ENCODE measurements at places on chromosomes 4 and X. TPM values are rescaled to one million over a fixed set of nuclear protein-coding genes. Genes with fewer than 3 reads are reported as not detected.

GRCh38 chr4:148173397-148174017 is 268.7 kb downstream of the NR3C2 start:
- no peak for DNase-seq

GRCh38 chr4:140243278-140243753 is 89.3 kb upstream of the MAML3 start:
- no peak for DNase-seq

DNA sequence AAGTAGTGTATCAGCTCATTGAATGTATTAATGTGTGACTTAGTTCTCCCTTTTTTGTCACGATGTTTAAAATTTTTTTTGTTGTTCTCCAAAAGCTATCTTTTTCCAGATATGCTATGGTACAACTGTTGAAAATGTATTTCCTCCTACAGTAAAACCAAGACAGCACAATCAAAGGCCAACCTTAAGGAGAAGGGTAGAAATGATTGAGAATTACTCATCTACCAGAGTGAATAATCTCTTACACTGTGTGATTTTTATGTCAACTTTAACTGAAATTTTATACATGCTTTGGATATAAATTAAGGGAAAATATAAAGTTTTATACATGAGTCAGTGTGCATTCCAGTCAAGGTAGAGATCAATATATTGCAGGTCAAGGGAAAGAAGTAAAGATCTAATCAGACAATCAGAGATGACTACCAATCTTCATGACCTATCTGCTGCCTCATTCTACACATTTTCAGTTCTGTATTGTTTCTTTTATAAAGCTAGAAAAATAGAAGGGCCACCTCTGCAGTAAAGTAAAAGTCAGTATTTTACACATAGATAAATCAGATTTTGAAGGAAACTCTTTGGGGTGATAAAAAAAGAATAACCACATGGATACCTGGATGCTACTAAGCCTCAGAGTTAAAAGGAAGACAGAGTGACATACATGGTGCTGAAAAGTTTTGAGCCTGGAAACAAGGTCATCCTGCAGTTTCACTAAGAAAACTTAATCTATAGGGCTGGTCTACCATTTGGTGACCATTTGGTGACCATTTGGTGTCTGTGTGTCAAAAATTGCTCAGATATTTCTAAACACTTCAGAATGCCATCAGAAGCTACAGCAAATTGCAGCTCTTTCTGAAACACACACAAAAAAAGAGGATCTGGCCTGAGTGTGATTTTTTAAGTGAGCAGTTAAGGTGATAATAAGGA is 1.6 kb downstream of the FAM13A start:
- DNase-seq, result no peak

- no peak for DNase-seq
Observed at GRCh38 chrX:71292669-71293365, 8.7 kb upstream of the ITGB1BP2 start.

- DNase-seq, result no peak
Observed at GRCh38 chr4:5973486-5974220, 44.6 kb downstream of the C4orf50 start.

DNA sequence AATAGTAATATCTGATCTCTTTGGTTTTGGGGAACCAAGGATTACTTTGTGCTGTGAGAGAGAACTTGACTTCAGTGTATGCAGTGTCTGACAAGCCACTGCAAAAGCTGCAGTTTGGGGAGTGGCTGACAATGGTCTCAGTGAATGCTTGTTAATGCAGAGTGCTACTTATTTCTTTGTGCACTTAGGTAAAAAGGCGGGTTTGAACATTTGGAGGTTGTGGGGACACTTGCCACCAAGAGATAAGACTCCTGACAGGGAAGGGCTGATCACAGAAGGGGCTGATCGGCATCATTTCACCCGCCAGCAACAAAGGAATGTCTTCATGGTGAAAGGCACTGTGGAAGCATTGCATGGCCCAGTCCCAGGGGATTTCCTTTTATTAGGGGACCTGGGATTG is 28.6 kb upstream of the USP46 start:
- no peak for DNase-seq

- DNase-seq, result no peak
Observed at GRCh38 chr4:22299678-22300077, 216.2 kb downstream of the ADGRA3 start.

DNA sequence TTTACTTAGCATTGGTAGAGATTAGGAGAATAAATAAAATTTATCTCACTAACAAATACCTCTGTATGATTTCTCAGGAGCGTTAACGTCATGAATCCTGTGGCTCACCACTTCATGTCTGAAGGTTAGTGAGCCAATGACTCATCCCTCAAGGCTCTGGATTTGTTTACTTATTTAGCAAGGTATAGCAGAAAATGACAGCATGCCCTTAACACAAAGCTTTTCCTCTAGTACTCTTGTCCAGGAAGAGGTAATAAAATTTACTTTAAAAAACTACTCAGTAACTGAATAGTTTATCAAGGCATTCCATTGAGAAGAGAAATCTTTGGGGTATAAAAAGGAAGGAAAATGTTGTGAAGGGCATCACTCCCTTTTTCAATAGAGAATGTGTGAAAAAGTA is 823.8 kb downstream of the CCSER1 start:
- DNase-seq, result no peak

MAGEA10 gene
- not detected for total RNA-seq

- DNase-seq, result no peak
Observed at GRCh38 chr4:113957956-113958355, 21.5 kb downstream of the ARSJ start.

DNA sequence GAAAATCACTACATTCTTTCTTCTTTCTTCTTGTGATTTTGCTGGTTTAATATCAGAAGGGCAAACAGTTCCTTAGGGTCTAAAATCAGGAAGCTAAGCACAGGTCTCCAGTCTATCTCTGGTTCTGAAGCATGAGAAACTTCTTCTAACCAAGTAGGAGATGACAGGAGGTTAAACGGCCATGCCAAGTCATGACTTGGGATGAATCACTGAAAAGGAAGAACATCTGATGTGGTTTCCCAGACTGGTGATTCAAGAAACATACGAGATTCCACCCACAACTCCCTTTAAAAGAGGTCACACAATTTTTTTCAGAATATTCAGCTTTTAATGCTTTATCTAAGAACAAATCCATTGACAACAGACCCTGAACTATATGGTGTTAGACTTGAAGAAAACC is 684.0 kb upstream of the PRKX start:
- no peak for DNase-seq

DNA sequence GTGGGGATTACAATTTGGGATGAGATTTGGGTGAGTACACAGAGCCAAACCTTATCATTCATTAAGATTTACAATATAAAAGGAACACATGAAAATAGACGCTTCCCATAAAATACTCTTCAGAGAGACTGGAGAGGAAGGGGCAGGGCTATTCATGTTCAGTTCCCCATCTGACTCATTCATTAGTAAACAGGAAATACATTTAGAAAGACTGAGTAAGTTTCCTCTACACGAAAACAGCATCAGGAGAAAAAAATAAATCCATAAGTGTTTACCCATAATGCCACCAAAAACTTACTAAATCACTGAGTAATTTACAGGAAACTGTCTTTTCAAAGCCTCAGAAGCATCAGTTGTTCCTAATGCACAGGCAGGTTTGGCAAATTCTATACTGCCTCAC is 255.4 kb upstream of the CXorf51A start:
- DNase-seq, result no peak

DNA sequence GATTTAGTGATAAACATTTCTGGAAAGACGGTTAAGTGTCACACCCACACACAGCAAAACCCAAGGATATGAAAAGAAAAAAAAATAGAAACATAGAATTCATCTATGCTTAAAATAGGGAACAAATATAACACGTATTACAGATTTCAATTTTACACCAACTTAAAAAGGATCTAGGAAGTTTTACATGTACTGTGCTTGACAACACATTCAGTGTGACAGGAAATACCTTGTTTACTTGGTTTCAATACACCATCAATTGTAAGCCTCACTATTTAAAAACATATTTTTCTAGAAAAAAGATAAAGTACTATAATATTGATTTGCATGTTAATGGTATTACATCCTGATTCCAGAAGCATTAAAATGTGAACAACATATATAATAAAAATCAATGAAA is 77.0 kb upstream of the SPRY1 start:
- DNase-seq, result no peak

GRCh38 chr4:116099596-116099995 is 985.8 kb downstream of the TRAM1L1 start:
- no peak for DNase-seq

GASK1B gene
- total RNA-seq, result 37.0 TPM

- no peak for DNase-seq
Observed at GRCh38 chr4:8184061-8184460, 15.0 kb upstream of the SH3TC1 start.
